ENCODE measurements at places on chromosomes 13 and 19.
A peak's percentile ranks its signal among the peaks of the same experiment; 100 is the strongest.

DNA sequence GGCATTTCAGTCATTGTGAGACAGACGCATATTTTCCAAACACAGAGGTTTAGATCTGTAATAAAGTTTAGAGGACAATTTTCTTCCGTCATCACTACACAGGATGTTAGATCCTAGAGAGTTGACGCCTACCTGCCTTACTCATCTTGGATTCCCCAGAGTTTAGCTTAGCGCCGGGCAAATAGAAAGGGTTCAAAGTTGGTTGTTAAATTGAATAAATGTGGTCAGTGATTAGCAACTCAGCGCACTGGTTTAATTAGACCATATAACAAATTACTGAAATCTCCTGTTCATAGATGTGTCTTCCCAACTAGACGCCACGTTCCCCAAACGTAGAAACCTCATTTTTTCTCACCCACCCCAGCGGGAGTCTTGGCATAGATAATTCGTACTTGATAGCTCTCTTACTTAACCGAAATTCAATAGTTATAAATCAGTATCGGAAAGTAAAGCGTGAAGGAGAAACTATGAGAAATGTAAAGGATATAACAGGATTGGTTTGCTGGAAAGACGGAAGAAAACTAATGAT, 726 bp upstream of the UFM1 start:
- DNase-seq, result peak; percentile 8

- no peak for DNase-seq
These were observed 40.4 kb upstream of the ZNF254 start for GRCh38 chr19:24046550-24046949.

GRCh38 chr19:24052811-24053210, 34.2 kb upstream of the ZNF254 start:
- no peak for DNase-seq

- no peak for DNase-seq
These were observed 30.8 kb downstream of the FAM124A start for GRCh38 chr13:51252954-51253532.

- DNase-seq, result no peak
These were observed 47.6 kb upstream of the SPRY2 start for GRCh38 chr13:80388506-80388905.

DNA sequence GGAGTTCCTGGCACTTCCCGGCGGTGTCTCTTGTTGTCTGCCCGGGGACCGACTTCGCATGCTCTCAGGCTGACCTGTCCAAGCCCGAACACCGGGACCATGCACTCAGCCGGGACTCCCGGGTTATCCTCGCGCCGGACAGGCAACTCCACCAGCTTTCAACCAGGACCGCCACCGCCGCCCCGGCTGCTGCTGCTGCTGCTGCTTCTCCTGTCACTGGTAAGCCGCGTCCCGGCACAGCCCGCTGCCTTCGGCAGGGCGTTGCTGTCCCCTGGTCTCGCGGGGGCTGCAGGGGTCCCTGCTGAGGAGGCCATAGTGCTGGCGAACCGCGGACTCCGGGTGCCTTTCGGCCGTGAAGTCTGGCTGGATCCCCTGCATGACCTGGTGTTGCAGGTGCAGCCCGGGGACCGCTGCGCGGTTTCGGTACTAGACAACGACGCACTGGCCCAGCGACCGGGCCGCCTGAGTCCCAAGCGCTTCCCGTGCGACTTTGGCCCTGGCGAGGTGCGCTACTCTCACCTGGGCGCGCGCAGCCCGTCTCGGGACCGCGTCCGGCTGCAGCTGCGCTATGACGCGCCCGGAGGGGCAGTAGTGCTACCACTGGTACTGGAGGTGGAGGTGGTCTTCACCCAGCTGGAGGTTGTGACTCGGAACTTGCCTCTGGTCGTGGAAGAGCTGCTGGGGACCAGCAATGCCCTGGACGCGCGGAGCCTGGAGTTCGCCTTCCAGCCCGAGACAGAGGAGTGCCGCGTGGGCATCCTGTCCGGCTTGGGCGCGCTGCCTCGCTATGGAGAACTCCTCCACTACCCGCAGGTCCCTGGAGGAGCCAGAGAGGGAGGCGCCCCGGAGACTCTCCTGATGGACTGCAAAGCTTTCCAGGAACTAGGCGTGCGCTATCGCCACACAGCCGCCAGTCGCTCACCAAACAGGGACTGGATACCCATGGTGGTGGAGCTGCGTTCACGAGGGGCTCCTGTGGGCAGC, 661 bp downstream of the FREM2 start:
- DNase-seq, result peak; percentile 18

DNA sequence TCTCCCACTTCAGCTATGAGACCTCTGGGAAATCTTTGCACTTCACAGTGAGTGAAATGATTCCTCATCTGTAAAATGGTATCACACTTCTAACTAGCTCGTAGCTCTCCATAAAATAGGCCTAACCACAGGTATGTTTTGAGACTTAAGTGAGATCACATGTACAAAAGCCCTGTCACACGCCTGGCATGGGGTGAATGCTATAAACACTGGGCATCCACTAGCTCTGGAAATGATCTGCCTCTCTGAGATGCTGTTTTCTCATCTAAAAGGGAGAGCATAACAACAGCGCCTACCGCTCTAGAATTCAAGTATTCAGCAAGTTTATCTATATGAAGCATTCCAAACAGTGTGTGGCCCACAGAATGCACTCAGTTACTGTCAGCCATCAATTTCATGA, 2.2 kb downstream of the AKT2 start:
- DNase-seq, result no peak

GRCh38 chr19:6654347-6655310, 15.3 kb downstream of the TNFSF14 start:
- no peak for DNase-seq

- no peak for DNase-seq
These were observed 202.3 kb upstream of the KLF12 start for GRCh38 chr13:74336546-74336945.

- no peak for DNase-seq
These were observed 92.1 kb downstream of the GPC6 start for GRCh38 chr13:93318534-93319254.

GRCh38 chr19:29379257-29380021, 146.4 kb upstream of the VSTM2B start:
- no peak for DNase-seq

- DNase-seq, result no peak
These were observed 67.0 kb upstream of the TEX29 start for GRCh38 chr13:111253365-111253872.

GRCh38 chr19:33403973-33404304, 30.4 kb downstream of the CEBPG start:
- no peak for DNase-seq

DNA sequence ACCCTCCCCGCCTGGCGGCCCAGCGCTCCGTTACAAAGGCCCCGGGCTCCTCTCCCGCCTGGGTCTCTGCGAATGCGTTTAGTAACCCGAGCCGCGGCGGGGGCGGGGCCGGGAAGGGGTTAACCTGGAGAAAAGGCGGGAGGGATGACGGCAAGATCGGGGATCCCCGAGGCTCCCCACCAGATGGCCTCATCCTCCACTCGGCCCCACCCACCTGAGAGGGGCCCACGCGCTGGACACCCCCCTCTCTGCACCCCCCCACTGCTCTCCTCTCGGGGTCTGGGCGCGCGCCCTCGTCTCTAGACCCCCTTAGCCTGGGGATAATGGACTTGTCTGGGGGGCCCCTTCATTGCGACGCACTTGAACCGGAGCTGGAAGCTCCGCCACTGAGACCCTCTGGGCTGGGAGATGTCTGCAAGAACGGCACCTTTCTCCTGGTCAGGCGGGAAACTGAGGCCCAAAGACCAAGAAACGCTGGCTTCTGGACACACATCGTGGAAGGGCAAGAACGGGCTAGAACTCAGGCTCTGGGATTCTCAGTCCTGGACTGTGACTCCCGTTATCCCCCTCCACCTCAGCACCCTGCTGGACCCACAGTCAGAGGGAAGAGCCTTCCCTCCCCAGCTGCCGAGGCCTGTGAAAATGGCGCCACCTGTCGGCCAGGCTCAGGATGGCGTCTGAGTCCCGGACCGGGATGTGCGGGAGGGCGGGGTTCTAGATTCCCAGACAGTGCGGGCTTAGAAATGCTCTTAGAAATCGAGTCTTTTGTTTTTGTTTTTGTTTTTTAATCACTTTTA, 2.9 kb upstream of the LTBP4 start:
- DNase-seq, result peak; percentile 90

DNA sequence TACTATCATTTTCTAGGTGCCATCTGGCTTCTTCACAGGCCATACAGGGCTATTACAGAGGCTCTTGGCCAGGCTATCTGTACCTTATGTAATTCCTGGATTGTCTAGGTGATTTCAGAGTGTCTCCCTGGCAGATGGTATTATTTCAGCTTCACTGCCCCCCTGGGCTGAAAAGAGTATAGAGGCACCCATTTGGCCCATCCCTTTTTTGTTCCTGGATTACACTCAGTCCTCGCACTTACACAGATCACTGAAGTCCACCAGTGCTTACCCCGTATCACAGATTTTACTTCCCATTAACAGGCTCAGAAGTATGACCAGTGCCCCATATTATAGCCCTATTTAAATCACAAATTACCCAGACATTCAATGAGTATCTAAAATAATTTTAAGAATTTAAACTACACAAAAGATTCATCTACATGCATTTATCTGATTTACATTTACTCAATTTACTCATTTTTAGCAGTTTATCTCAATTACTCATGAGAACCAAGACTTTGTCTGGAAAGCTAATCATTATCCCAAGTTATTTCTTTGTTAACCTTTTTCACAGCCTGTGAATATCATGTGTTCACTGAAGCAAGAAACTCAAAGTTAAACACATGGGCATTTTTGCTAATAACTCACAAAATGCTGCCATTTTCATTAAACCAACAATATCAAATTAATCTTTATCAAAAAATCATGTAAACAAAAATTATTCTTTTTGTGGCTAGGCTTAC, 121.0 kb downstream of the PCDH20 start:
- no peak for DNase-seq

DNA sequence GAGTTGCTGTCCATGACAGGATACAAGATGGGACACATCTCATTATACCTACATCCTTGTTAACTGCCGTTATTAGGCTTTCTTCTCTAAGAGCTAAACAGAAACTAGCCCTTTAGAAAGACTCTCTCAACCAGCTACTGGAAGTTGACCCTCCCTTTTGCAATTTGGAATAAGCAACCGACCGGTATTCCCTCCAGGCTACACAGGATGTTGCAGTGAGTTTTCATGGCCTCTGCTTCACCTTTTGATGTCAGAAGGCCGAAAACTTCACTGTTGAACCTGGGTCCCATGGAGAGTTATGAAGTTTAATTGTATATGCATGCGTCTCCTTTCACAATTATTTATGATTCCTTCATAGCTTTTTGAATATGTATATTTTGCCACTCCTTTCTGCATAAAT, 1042.5 kb upstream of the SPRY2 start:
- DNase-seq, result no peak

DNA sequence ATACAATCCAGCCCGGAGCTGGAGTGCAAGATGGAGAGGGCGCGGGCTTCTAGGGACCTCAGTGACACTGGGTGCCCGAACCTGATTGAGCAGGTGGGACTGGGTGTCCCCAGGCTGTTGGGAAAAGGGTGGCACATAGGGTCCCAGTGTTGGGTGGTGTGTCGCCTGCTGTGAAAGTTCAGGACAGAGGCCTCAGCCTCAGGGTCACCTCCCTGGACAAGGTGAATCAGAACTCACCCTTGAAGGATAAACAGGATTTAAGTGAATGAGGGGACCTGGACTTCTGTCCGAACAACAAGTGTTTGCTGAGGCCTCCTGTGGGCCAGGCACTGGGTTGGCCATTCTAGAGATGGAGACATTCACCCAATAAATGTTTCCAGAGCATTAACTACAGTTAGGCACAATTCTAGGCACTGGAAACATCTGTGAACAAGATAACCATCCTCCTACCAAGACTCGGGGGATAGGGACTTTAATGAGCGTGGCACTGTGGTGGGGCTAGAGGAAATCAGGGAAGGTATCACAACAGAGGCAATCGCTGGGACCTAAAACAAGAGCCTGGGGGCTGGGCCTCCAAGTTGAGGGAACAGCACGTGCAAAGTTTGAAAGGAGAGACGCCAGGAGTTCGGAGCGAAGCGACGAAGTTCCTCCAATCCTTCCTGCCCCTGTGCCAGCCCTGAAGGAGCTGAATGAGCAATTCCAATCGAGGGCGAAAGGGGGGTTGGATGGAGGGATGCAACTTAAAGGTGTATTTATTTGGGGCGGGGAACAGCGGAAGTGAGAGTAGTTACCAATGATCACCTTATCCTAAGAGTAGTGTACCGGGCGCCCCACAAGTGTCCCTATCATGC, 921 bp upstream of the POLD1 start:
- peak; percentile 9 for DNase-seq

DNA sequence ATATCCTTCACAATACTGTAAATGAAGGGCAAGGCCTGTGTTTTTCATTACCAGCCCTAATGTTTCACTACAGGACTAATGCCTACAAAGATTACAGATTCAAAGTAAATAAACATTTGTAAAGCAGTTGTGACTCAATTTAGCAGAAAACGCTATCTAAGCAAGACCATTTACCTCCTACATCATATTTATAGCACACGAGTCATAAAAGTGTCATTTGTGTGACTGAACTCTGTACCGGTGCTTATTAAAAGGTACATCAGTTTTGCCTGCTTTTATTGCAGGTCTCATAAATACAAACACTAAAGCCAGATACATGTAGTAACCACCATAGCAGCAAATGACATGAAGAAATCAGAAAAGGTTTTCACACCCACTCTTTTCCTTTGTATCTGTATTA, 61.5 kb upstream of the SLC15A1 start:
- DNase-seq, result no peak

GRCh38 chr13:25116044-25116443, 20.1 kb downstream of the PABPC3 start:
- no peak for DNase-seq

- DNase-seq, result no peak
These were observed at the start of gene YJEFN3 for GRCh38 chr19:19528721-19529490. Gene YJEFN3 (plus strand): TSS chr19:19528911. CDS start chr19:19528933, 22 bp downstream.

DNA sequence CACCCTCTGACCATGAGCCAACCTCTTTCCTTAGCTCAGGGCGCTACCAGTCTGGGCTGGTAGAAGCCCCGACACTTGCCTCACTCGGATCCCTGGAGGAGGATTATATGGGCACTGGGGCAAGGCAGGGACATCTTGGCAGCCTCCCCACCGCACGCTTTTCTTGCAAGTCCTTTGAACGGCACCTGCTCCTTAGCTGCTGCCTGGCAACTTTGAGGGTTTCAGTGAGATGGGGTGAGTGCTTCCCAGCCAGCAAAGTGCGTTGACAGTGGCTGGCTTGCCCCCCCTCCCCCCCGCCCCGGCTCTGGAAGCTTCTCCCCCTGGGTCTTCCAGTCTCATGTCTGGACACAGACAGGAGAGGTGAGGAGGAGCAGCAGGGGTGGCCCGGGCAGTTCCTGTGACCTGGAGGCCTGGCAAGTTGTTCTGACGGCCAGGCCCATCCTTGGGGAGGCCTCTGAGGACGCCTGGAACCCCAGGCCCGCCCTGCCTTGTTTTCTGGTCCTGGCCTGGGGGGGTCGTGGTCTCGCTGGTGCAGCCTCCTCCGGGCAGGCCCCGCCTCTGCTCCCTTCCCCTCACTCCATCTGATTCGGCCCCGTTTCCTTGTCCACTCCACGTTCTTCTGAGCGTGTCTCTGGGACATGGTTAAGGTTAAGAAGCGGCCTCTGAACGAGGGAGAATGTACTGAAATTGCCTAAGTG, 75.2 kb downstream of the ATP11A start:
- DNase-seq, result no peak

GRCh38 chr13:45325806-45326205, 15.2 kb downstream of the TPT1 start:
- DNase-seq, result peak; percentile 47

Data from urothelium cell line (cell line).